ENCODE measurements at places on chromosomes 3 and 15.

DNA sequence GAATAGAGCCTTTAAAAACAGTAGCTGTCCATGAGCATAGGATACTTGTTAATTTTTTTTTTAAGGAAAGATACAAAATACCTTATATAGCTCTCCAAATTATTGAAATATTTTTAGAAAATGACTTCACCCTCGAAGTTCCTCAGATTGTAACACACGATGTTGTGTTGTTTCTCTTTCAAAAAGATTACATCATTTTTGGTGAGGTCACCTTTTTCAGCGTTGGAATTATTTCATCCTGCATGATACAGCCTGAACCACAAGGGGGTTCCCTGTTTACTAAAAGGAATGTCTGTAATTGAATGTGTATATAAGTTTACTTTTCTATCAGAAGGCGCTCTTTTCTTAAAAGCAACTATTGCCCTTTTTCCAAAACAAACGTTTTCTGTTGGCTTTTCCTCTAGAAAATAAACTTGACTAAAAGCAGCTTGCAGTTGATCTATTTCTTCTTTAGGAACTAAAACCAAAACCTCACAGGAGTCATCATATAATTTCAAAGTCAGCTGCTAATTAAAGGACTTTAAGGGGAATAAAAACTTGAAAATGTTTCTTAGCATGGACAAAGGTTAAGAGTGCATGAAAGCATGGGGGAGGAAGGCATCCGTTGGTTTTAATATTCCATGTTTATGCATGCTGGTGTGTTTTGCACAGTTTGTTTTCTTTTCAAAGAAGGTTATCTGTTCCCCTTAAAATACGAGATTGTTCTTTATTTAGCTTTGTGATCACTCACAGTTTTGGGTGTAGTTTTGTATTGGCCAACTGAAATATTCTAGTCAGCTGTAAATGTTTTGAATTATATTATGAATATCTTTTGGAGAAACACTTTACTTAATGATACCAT, 29.4 kb downstream of the LYSMD4 start:
- DNase-seq: peak; percentile 16

DNA sequence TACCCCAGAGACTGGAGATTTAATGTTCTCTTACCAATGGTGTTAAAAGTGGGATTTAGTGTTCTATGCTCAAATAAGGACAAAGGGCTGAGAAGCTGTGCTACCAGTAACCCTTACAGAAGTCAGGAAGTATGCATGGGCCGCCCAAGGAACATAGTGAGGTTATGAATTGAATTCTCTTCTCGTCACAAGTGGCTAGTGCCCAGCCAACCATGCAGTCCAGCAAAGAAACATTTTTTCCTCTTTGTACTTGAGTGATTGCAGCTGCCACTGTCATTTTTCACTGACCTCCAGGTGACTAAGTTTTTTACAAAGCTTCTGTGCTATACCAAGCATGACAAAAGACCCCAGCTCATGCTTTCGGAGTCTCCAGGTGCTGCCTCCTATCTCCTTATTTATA, 110.6 kb upstream of the DCBLD2 start:
- peak; percentile 96 for DNase-seq

DNA sequence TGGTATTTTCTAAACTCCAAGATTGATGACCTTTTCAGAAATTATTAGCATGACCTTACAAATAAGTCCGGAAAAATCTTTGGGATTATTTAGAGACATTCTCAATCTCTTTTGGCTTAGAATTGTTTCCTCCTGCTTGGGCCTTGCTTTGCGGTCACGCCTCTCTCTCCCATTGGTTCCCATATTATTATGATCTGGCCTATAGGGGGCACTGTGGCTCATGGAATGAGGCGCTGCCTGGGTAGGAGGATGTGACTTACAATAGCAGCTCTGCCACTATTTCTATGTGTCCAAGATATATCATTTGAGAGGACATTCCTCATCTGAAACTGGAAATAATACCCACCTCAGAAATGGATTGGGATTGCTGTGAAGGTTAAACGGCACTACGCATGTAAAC, 464.9 kb downstream of the MFSD1 start:
- peak; percentile 20 for DNase-seq

- DNase-seq: no peak
Measured at GRCh38 chr3:176395240-176395639, 802.0 kb downstream of the TBL1XR1 start.

GRCh38 chr3:178288074-178288473, 248.2 kb upstream of the KCNMB2 start:
- no peak for DNase-seq

- DNase-seq: no peak
Measured at GRCh38 chr3:103963599-103963998, 1403.1 kb upstream of the ALCAM start.

DNA sequence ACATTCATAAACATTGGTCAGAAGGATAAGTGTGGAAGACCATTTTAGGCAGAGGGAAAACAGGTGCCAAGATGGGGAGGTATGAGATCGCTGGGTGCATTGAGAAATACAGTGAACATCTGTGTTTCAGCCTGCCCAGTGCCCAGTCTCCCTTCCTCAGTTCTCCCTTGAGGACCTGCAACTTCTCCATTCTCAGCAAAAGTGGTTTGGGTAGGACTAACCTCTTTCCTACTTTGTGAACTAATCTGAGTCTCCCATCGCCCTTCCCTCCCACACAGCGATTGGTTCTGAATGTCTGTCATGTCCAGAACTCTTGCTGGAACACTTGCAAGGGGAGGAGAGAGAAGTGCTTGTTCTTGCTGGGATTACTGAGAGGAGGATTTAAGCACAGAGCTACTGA, 10.9 kb upstream of the CCNL1 start:
- DNase-seq: no peak

- no peak for DNase-seq
Measured at GRCh38 chr3:132879656-132880055, 157.4 kb upstream of the NPHP3 start.

- DNase-seq: no peak
Measured at GRCh38 chr3:42369304-42369703, 41.1 kb downstream of the LYZL4 start.

DNA sequence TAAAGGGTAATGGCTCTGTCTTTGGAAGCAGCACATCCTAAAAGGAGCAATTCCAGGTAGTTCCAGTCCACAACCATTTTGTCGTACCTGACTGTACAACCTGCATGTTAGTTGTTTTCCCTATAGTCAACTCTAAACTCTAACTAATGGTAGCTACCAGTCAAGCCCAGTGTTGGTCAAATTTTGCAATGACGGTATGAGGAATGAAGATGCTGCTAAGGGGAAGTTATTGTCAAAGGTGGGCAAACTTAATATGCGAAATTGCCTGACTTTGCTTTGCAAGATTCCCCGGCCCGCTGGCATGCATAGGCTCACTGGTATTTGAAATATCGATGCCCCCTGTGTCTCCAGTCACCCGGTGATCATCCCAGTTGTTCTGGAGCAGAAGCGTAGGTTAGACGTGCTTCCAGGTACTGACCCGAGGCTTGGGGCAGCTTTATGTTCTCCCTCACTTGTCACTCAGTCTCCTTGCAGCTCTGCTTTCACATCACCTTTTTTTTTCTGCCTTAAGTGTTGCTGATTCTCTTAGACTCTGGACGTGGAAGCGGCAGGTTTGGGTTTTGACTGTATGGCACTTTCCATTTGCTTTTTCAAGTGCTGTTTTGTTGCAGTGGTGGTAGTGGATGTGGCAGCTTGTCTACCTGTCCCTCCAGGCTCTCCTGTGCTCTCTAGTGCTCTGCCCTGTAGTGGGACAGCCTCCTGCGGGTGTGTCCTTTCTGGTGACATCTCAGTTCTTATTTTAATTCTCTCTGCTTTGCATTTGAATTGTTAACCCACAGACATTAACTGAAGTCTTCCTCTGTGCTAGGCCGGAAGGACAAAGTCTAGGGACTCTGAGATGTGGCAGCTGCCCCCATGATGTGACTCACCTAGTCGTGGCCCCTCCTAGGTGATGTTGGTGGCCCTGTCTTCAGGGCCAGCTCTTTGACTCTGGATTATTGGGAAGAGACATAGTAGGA, 95.8 kb upstream of the UMPS start:
- no peak for DNase-seq

- peak; percentile 94 for DNase-seq
Measured at GRCh38 chr3:153161714-153162512, at the start of gene RAP2B. Gene RAP2B (plus strand): TSS chr3:153162226. CDS start chr3:153162694, 468 bp downstream.

GRCh38 chr15:80288131-80288530, 36.1 kb upstream of the CTXND1 start:
- DNase-seq: no peak

DNA sequence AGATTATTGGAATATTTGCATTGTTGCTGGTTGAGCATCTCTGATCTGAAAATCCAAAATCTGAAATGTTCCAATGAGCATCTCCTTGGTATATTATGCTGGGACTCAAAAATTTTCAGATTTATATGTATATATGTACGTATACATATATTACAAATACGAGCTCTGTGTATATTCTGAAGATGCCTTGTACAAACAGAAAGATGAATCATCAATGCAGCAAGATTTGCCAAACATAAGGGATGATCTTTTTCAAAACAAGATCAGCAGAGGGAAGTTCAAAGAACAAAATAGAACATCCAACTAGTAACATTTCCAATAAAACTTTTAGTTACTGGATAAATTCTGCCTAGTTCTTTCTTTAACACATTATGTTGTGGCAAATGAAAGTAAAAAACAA, 42.5 kb downstream of the HERC1 start:
- DNase-seq: no peak

DNA sequence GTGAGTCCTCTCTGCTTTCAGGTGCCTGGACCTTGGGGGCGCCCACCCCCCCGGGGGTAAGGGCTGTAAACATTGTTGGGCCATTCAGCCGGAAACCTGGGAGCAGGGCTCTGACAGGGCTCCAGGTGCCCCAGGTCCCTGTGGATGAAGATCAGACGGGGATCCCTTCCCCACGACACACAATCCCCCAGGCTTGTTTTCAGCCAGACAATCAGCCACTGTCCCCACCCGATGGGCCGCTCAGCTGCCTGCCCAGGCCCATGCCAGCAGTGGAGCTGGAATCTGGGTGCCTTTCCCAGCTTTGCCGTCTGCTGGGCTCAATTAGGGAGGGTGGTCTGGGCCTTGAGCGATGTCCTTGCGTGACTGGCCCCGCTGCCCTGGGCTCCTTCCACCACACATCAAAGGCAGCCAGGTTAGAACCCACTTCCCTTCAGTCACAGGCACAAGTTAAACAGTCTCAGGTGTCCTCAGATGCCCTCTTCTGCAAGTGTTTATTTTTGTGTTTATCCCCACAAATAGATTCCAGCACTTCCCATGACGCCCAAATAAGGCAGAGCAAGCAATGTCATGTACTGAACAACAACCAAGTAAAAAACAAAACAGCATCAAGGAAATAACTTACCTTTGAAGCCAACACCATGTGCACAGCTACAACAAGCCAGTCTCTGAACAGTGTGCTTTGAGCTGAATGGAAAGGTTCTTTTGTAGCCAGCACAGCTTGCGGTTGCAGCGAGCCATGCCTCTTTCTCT, 77.0 kb upstream of the ALDH1A3 start:
- DNase-seq: no peak

GRCh38 chr3:146305808-146306423, 55.0 kb upstream of the PLSCR4 start:
- no peak for DNase-seq
